ENCODE measurements at places on chromosomes 1 and 21.

DNA sequence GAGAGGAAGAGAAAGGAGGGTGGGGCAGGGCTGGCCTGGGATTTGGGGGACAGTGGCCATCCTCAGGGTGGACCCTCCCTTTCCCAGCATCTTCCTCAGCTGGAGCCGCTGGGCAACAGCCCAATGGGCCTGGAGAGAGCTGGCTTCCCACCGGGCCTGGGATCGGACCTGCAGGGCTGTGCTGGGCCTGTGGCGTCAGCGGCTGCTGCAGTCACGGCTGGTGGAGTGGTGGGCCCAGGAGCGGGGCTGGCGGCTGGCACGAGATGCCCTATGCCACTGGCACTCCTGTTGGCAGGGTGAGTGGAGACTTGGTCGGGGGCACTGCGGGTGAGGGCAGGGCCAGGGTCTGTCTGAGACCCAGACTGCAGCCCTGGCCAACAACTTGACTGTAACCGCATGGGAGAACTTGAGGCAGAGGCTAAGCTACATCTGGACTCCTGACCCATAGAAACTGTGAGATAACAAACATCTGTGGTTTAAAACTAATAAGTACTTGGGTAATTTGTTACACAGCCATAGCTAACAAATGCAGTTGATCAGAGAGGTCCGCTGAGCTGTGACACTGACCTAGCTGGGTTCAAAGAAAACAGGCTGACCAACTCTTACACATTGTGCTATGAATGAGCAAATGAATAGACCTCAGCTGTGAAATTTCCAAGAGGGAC lies 17.9 kb downstream of the C1orf167 start:
- no peak for DNase-seq

DNA sequence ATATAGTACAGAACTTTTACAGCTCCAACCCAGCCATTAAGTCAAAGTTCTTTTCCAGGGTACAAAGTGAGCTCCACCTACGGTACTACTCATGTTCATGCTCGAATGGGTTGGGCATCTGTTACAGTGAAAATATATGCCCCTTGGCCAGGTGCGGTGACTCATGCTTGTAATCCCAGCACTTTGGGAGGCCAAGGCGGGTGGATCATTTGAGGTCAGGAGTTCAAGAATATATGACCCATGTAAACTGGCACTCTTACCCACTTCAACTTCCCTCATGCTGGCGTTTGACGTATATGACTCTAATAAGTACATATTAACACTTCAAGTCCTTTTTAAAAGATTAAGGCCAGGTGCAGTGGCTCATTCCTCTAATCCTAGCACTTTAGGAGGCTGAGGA lies 71.3 kb upstream of the PKN2 start:
- no peak for DNase-seq

DNA sequence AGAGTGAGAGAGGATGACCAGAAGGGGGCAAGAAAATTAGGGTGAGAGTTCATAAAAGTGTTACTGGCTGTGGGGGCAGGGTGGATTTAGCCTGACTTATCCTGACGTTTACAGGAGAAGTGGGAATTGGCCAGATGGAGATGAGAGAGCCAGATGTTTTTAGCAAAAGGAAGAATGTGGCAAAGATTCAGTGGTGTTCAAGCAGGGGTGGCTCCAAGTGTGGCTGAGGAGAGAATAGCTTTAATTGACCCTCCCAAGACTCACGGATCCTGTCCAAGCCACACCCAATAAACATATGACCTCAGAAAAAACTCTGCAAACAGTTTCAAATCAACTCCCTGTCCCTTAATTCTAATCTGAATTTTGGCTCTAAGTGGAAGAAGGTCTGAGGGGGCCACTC lies 35.2 kb upstream of the EDEM3 start:
- DNase-seq, result no peak

DNA sequence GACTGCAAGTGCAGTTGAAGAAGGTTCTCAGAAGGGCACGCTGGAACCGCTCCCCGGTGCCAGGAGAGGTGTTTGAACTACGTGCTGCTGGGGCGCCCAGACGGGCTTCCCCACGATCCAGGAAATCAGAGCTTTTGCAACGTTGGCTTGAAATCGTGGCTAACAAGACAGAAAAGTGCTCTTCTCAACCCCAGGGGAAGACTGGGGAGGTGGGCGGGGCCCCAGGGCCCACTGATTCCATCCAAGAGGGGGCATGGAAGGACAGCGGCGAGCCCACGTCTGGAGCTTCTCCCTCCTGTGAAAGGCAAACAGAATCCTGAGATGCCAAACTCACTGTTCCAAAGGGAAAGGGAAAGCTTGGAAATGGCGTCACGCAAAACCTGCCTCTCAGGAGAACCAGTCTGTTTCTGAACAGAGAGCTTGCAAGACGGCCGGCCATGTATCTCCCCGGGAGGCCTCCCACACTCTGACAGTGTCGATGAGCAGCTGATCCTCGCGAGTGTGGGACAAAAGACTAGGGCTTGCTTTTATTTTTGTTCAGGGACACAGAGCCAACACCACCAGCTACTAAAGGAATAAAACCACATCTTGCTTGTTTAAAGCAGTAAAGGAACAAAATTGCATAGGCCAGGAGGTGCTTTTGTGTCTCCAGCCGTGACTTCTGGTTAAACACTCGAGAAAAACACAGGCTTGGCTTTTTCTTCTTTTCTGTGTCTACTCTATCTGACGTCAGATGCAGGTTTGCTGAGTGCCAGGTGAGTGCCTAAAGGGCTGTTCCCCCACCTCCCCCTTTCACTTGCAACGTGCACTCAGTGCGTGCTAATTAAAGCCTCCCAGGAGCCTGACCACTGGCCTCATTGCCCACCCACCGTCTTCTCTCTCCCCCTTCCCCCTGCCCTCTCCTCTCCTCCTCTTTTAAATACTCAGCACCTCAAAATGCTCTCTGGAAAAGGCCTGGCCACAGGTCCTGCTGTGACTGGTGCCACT lies 41.5 kb downstream of the LRRC3 start:
- DNase-seq, result no peak

GRCh38 chr1:14304381-14304865 lies 294.1 kb upstream of the KAZN start:
- no peak for DNase-seq

DNA sequence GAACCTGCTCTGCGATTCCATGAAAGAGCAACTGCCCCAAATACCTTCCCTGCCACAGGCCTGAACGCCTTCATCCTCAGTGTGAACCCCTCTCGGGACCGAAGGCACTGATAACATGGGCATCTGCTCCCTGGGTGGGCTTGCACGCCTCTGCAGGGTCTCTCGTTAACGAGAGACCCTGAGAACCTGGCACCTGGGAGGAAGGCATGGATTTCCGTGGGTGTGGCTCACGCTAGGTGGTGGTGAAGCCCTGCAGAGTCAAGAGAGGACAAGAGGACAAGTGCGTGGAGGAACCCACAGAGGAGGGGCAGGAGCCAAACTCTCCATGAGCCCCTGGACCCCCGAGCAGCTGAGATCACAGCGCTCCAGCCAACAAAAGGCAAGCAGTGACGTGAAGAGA lies 26.8 kb upstream of the COL6A2 start:
- DNase-seq, result no peak

GRCh38 chr1:157504646-157505045 lies 47.7 kb downstream of the FCRL5 start:
- no peak for DNase-seq

DNA sequence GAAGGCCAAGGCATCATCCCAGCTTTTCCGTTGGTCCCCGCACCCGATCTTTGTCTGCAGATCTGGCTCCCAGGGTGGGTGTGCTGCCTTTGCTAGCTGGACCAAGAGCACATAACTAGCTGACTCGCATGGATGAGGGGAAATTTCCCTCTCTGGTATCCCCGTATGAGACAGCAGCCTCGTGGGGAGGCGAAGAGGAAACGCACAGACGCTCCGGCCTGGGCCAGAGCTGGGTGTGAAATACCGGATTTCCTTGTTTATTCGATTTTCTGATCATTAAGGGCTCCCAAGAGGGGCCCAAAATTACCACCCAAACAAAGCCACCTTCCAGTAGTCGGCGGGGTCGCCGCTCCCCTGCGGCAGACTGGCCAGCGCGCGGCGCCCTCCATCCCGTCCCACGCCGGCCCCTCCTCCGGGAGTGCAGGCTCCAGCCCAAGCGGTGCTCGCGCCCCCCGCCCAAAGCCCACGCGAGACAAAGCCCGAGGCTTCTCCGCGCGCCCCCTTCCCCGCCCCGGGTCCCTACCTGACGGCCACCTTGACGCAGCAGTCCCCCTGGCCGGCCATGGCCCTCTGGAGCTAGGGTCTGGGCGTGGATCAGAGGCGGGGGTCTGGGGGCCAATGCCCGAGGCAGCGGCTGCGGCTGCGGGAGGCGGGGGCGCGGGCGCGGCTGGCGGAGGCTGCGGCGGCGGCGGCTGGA lies 546 bp downstream of the KIF21B start:
- DNase-seq, result peak; percentile 64

DNA sequence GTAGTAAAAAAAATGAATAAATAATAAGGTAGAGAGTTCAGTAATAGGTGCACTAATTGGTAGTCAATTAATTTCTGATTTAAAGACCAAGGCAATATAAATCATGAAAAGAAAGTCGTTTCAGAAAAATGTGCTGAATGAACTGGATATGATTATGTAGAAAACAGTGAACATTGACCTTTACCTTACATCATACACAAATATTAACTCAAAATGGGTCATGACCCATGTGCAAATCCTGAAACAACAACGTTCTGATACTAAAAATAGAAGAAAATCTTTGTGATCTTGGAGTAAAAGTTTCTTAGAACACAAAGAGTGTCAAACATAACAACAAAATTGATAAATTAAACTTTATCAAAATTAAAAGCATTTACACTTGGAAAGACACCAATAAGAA lies 39.1 kb downstream of the COL11A1 start:
- DNase-seq, result no peak

- no peak for DNase-seq
Measured at GRCh38 chr1:29752141-29752540, 515.8 kb downstream of the PTPRU start.

Data from glutamatergic neuron (in vitro differentiated cells).